ENCODE measurements at places on chromosomes 1 and 21. TPM values are rescaled to one million over a fixed set of nuclear protein-coding genes. Genes with fewer than 3 reads are reported as not detected.

Gene CFHR5
- total RNA-seq = not detected

Gene FCRL6
- total RNA-seq = not detected

Gene RFX5
- total RNA-seq = 67.7 TPM

Gene FCRL4
- total RNA-seq = not detected

All from WTC11 (cell line).